Fibroblast of skin of right biceps (primary cell): ENCODE measurements at places on chromosomes 16 and 17.

DNA sequence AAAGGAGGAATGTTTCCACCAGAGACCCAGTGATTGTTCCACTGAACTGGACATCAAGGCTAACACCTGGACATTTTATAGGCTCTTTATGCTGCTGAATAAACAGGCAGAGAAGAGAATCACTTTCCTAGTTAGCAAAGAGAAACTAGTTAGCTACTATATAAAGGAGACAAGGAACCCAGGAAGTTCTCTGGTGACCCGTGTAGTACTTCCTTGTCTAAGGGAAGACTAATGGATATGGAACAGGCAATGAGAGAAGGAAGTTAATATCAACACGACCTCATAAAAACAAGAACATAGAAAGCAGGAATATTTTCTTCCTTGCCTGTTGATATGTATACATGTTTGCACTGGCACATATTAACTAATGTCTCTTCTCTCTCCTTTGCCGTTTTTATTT, 30.8 kb upstream of the RPL38 start:
- DNase-seq, result no peak

DNA sequence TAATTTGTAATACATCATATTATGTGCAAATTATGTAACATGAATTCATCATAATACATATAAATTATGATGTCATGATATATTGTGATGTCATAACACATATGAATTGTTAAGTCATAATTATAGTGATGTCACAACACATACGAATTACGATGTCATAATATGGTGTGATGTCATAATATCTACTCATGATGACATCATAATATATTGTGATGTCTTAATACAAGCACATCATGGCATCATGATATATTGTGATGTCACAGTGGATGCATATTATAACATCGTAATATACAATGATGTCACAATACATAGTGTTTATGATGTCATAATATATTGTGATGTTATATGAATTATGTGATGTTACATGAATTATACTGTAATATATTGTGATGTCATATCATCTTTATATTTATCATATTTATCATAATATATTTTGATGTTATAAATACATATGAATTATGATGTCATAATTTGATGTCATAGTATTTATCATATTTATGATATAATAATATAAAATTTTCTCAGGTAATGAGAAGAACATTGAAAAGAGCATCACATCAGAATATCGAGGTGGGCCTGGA, 1793.0 kb downstream of the TP53TG3F start:
- peak; percentile 5 for DNase-seq

GRCh38 chr17:77453613-77454241, 313.0 kb downstream of the SEC14L1 start:
- DNase-seq, result no peak

GRCh38 chr17:40448639-40449261, 5.5 kb downstream of the IGFBP4 start:
- DNase-seq, result no peak

DNA sequence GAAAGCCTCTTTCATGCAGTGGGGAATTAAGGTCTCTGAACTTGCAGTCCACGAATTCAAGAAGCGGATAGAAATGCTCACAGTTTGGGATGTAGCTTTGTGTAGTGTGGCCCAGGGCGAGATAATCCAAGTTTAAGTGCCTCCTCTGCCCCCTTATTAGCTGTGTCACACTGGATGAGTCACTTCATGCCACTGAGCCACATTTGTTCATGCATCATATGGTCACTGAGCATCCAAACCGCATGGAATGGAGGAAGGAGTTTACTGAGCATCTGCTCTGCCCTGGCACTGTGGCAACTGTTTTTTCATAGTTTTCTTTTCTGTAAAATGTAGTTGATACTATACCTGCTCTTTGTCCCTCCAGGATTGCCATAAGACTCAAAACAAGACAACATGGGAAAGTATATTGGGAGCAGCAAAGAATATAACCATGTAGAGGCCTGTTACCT, 15.1 kb upstream of the DHX8 start:
- peak; percentile 83 for DNase-seq

GRCh38 chr17:50298018-50298417, 23.8 kb downstream of the TMEM92 start:
- DNase-seq, result no peak

DNA sequence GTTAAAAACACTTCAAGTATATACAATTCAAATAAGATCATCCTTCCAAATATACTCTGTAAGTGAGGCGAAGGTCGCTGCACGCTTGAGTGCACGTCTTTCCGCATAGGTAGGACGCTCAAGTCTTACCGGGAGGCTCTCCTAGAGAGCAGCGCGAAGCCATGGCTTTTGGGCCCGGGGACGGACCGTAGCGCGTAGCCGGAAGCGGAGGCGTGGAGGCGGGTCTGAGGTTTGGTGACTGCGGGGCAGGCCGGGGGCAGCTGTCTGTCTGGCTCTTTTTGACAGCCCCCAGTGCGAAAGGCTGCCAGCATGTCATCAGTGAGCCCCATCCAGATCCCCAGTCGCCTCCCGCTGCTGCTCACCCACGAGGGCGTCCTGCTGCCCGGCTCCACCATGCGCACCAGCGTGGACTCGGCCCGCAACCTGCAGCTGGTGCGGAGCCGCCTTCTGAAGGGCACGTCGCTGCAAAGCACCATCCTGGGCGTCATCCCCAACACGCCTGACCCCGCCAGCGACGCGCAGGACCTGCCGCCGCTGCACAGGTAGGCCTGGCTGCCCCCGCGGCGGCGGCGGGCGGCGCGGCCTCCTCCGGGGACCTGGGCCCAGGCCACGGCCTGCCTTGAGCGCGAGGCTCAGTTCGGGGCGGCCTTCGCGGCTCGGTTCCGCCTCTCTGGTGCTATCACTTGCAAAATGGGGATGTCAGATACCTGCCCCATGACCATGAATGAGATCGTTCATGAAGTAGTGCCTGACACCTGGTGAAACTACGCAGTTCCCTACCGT, at the start of gene LONP2:
LONP2 (plus strand) TSS at position 221 of the 783 bp plus-strand sequence; CDS start at position 310, 89 bp downstream.
- peak; percentile 89 for DNase-seq

GRCh38 chr16:20259541-20259940, 67.8 kb downstream of the GP2 start:
- no peak for DNase-seq

DNA sequence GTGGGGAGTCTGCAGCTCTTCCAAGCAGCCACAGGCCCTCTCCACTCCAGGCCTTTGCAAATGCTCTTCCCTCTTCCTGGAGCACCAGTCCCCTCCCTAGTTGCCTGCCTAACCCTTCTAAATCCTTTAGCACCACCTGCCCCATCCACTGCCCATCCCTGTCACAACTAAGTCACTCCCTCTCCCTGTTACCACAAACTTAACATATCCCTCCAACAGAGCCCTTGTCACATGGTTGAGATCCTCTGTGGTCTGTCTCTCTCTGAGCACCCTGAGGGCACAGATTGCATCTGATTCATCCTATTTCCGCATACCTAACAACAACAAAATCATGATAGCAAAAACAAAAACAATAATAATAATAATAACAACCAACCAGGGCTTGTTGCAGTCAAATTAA, 11.0 kb upstream of the BEAN1 start:
- DNase-seq, result no peak

DNA sequence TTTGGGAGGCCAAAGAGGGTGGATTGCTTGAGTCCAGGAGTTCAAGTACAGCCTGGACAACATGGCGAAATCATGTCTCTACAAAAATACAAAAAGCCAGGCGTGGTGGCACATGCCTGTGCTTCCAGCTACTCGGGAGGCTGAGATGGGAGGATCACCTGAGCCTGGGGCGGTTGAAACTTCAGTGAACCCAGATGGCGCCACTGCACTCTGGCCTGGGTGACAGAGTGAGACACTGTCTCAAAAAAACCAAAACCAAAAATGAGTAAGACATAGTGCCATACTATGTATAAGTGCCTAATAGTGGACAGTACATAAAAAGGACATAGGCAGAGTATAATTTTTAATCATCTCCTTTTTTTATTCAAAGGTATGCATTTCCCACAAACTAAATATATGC, 4.0 kb downstream of the CTC1 start:
- no peak for DNase-seq
